ENCODE measurements at places on chromosomes 4 and X. TPM values are rescaled to one million over a fixed set of nuclear protein-coding genes. Genes with fewer than 3 reads are reported as not detected.

- no peak for DNase-seq
Measured at GRCh38 chr4:165308166-165308565, 19.3 kb upstream of the MSMO1 start.

DNA sequence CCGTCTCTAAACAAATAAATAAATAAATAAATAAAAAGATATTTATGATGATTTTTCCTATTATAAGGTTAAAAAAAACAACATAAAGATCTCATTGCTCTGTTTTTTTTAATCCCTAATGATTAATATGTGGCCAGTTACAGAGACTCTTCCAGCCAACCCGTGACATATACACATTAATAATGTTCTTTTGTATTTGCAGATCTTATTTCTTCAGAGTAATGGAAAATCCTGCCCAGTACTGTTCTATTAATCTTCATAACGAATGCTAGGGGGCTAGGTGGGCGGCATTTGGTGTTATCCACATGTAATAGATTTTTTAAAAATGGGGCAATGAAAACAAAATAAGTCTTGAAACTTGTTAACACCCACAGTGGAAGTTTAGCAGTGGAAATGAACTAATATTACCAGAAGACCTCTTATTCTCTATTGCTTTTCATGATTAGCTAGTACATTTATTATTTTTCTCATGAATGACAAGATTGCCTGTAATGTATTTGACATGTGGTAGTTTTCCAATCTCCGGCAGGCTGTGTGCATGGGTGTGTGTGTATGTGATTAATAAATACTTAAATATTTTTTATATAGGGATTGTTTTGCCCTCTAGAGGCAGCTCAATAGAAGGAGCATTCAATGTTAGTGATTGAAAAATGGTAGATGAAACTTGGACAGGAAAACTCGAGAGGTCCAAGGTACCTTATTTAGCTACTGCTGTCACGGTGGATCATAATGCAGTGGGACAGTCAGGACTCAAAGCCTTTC is 457.4 kb downstream of the IL1RAPL1 start:
- no peak for DNase-seq

- DNase-seq, result no peak
Measured at GRCh38 chr4:136524039-136524438, 1008.3 kb downstream of the PCDH18 start.

GRCh38 chr4:125244848-125245450 is 69.8 kb upstream of the FAT4 start:
- no peak for DNase-seq

F11 gene
- not detected for total RNA-seq

COL25A1 gene
- total RNA-seq, result 0.59 TPM

GRCh38 chr4:173217727-173218126 is 49.1 kb downstream of the GALNT7 start:
- no peak for DNase-seq

GRCh38 chrX:124098089-124098488 is 136.6 kb downstream of the STAG2 start:
- no peak for DNase-seq

DNA sequence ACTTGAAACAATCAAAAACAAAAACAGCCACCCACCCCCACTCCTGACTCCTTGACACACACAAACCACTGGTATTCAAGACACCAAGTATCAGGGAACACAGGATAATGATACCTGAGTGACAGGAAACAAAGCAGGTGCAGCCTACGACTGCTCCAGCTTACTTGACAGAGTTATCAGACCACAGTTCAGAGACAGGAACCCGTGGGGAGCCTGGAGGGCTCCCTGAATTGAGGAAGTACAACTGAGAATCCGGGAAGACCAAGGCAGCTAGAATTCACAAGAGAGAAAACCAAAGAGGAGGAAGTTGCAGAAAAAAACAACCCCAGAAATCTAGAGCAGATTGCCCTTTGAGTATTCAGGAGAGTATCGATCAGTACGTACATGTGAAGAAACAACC is 20.5 kb downstream of the COMMD8 start:
- DNase-seq, result no peak

MAGEB1 gene
- total RNA-seq, result not detected

- DNase-seq, result no peak
Measured at GRCh38 chrX:102154900-102155805, 624 bp downstream of the BEX5 start.

CXCL11 gene
- not detected for total RNA-seq

DNA sequence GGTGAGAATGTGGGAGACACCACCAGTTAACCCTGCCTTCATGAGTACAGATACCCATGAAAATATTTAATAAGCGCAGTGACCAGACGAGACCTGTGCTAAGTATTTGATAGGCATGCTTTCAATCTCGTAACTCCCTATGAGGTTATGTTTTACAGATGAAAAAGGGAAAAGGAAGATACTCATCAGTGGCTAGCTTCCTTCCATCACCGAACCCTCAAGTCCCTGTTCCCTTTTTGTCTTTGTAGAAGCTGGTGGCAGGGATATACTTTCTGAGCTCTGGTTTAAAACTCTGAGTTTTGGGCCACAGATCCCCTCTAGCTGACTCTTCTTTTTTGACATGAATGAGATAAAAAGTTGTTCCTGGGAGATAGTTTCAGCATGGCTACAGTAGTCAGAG is 26.3 kb downstream of the AFF1 start:
- no peak for DNase-seq

All from suprapubic skin (tissue), 4 donors.